Upper lobe of right lung (tissue), 1 donor: ENCODE measurements at places on chromosomes 12 and 14. TPM values are rescaled to one million over a fixed set of nuclear protein-coding genes. Genes with fewer than 3 reads are reported as not detected.

Gene ITFG2
- total RNA-seq: 42.3 TPM

Gene RNF34
- total RNA-seq: 29.5 TPM

Gene SERPINA5
- 0.41 TPM for total RNA-seq

Gene P2RX2
- total RNA-seq: 0.55 TPM

Gene ASCL1
- not detected for total RNA-seq

Gene EIF2S3B
- total RNA-seq: 0.52 TPM

Gene RNASE2
- 4.1 TPM for total RNA-seq

Gene DCD
- not detected for total RNA-seq

Gene SRRM4
- total RNA-seq: 0.12 TPM

Gene RHEBL1
- total RNA-seq: 1.1 TPM

Gene LBHD2
- total RNA-seq: not detected

Gene PABPN1
- 118 TPM for total RNA-seq

Gene ANKRD33
- not detected for total RNA-seq

Gene GPD1
- 32.9 TPM for total RNA-seq

Gene CLEC2A
- total RNA-seq: not detected

Gene CCDC196
- total RNA-seq: not detected

Gene SIX6
- total RNA-seq: not detected

Gene MUCL1
- not detected for total RNA-seq

Gene FOS
- 204 TPM for total RNA-seq

Gene GRIN2B
- 1.1 TPM for total RNA-seq

Gene ITGA5
- total RNA-seq: 102 TPM

Gene MRPL51
- 114 TPM for total RNA-seq

Gene TGM1
- total RNA-seq: 12.3 TPM

Gene KRT74
- total RNA-seq: not detected

Gene TAS2R10
- total RNA-seq: not detected

Gene KRT85
- total RNA-seq: not detected

Gene NAP1L1
- total RNA-seq: 500 TPM

Gene SLC35F4
- not detected for total RNA-seq

Gene IAPP
- not detected for total RNA-seq

Gene PLEKHH1
- total RNA-seq: 2.3 TPM

Gene DBX2
- not detected for total RNA-seq

Gene FOXN4
- total RNA-seq: not detected

Gene GALNT4
- 7.8 TPM for total RNA-seq

Gene CD163
- total RNA-seq: 234 TPM

Gene GNB3
- 0.32 TPM for total RNA-seq

Gene MGAT4C
- total RNA-seq: 0.67 TPM

Gene RNASE3
- not detected for total RNA-seq

Gene KRT79
- total RNA-seq: 5.4 TPM

Gene KIF5A
- total RNA-seq: 0.14 TPM

Gene A2M
- 2,772 TPM for total RNA-seq

Gene ZFHX2
- total RNA-seq: 2.3 TPM

Gene CARMIL3
- total RNA-seq: 0.96 TPM

Gene RERG
- 19.6 TPM for total RNA-seq

Gene ANKRD13A
- 54.0 TPM for total RNA-seq

Gene CACNA2D4
- 5.5 TPM for total RNA-seq
